Omental fat pad (tissue), 4 donors: ENCODE measurements at places on chromosomes 12 and 14. TPM values are rescaled to one million over a fixed set of nuclear protein-coding genes. Genes with fewer than 3 reads are reported as not detected.

The VDR gene
- total RNA-seq: 2.8 TPM

The FOXN4 gene
- not detected for total RNA-seq

The SLC6A12 gene
- total RNA-seq: 2.5 TPM

The EML1 gene
- total RNA-seq: 33.2 TPM

The KRT78 gene
- not detected for total RNA-seq

The YEATS4 gene
- 7.7 TPM for total RNA-seq

The MYO1H gene
- not detected for total RNA-seq

The B3GNT4 gene
- total RNA-seq: 0.24 TPM

The ZNF10 gene
- 6.4 TPM for total RNA-seq
